ENCODE measurements at places on chromosomes 7 and 10.

- DNase-seq: no peak
Measured at GRCh38 chr10:31030260-31030659, 1.4 kb downstream of the ZNF438 start.

DNA sequence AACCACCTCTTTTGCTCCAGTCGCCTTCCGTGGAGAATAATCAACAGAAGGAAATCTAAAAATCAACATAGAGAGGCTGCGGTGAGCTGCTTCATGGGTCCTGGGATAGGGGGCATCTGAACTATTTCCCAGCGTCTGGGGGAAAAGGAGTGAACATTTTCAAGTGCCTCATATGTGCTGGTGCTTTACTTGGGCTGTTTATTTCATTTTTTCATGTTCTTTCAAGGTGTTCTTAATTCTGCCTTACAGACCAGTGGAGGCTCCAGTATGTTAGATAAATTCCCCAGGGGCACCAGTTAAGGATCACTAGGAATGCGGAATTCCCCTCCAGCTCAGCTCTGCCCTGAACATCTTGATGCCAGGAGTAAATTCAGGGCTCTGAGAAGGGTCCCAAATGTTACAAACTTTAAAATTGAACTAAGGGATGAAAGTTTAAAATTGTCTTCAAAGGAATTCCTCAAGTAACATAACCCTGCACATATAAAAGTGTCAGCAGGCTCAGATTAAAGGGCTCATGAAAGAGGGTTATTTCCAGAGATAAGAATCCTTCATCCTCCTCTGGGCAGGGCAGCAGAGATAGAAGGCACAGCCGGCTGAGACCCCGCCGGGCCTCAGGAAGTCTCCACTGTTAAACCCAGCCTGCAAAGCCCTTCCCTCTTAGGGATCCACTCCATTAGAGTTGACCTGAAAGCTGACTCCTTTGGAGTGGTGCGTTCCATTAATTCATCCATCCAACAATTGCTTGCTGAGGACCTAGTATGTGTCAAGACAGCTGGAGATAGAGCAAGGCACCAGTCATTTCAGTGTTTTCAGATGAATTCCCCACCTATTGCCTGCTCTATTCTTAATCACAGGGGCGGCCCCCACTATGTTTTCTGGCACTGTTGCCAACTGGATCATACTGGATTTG, 345.8 kb downstream of the KCNMA1 start:
- DNase-seq: no peak

DNA sequence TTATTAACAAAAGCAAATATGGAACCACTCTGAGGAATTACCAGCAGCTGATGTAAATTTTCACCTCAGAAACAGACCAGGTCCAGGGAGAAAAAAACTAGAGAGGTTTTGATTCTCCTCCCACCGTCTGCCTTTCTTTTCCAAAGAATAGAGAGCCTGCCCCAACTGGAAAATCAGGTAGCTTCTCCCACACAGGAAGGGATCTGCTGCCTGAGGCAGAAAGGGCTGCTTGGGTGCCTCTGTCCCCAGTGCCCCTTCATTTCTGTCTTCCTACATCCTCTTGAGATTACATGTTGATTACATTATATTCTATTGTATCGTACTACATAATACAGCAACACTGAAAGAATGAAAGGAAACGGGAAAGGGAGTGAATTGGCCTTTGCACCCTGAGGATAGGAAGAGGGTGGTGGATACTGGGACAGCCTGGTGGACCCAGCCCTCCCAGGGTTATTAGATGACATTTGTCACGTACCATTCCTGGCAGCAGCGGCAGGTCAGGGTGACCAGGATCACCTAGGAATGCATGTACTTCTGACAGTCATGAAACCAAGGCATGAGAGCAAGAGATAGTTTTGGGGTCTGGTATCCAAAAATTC, 8.9 kb downstream of the ST8SIA6 start:
- DNase-seq: no peak

DNA sequence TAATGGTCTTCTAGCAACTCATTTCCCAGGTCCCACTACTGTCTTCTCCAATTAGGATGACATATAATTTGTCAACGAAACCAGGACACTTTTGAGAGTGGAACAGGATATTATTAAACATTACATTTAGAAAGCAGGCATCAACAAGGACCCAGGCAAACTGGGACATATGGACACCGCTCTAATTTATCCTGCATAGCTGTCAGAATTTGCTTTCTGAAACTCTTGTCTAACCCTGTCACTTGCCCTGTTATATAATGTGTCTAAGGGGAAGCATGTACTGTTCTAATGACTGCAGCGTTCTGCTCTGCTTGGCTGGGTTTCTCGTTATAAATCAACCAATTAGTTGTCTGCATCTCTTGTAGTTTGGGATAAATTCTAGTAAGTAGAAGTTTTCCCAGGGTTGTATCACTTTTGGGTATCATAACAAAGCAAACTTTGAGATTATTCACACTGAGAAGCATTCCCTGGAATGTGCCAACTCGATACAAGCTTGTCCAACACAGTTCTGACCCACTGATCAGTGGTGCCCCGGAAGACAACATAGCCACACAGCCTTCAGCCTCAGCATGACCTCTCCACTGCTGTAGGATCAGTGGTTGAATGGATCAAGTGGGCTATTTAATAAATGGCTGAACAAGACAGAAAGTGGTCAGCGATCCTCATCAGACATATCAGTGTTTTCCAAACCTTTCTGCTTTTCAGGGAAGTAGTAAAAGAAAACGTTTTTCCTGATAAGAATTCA, 228.1 kb downstream of the KIF20B start:
- DNase-seq: no peak

- DNase-seq: no peak
Measured at GRCh38 chr10:33113466-33113865, 155.4 kb upstream of the ITGB1 start.

DNA sequence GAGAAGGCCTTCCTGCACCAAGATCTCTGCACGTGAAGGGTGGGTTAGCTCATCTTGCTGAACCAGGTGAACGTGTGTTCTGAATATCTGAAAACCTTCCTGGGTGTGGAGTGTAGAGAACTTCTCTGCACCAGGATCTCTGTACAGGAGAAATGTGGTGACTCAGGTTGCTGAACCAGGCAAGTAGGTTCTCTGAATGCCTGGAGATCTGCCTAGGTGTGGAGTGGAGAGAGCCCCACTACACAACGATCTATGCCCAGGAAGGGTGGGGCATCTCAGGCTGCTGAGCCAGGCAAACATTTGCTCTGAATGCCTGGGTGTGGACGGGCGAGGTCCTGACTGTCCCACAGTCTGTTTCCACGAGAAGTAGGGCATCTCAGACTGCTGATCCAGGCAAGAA, 1002.3 kb upstream of the KCND2 start:
- no peak for DNase-seq

DNA sequence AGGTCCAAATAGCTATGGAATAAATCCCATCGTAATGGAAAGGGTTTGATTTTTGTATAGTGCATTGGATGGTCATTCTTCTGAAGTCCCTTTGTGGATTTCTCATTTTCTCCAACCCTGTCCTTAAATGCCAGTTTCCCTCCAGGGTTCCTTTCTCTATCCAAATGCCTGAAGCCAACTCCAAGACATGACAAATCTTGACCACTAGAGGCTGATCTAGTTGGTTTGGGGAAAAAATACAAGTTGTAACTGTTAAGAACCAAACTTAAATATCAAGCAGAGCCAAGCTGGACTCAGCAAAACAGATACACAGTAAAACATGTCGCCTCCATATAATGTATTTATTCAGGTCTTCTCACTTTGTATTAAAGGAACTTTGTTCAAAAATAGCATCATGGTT, 28.7 kb downstream of the FRMD4A start:
- DNase-seq: no peak

DNA sequence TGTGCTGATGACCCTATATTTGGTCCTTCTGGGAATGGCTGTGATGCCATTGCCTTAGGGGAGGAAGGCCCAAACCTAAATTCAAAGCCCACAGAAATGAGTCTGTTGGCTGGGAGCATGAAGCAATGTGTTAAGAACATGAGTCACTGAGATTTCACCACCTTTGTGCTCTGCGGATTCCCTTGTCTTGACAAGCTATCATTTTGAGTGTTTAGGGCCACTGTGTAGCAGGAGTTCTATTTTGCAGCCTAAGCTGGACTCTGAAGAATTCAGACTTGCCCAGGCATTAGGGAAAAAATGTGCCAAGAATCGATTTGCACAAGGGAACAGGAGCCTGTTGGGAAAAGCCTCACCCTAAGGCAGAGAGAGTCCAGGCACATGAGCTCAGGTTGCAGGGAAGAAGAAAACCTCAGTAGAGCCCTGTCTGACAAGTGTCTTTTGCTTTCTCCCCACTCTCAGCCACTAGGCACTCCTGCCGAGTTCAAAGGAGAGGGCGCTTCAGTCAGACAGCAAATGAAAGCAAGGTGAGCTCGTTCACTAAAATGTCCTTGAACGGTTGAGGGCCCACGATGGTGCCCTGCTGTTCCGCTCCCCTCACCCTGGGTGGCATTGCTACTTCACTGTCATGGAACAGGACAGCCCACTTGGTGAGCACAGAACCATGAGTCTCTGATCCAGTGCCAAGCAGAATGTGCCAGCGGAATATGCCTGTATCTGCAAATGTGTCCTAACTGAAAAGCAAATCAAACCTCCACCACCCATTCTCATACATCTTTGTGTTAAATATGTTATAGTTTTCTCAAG, 93.6 kb downstream of the PRLHR start:
- no peak for DNase-seq

GRCh38 chr10:100791369-100792058, 46.1 kb downstream of the PAX2 start:
- DNase-seq: no peak

GRCh38 chr10:63520500-63521415, at the start of gene REEP3:
REEP3 (plus strand) TSS chr10:63521401; CDS start chr10:63521546, 145 bp downstream.
- DNase-seq: peak; percentile 41

GRCh38 chr7:116111475-116111874, 80.9 kb upstream of the TFEC start:
- no peak for DNase-seq

- no peak for DNase-seq
Measured at GRCh38 chr7:2537981-2538851, 17.1 kb downstream of the BRAT1 start.

DNA sequence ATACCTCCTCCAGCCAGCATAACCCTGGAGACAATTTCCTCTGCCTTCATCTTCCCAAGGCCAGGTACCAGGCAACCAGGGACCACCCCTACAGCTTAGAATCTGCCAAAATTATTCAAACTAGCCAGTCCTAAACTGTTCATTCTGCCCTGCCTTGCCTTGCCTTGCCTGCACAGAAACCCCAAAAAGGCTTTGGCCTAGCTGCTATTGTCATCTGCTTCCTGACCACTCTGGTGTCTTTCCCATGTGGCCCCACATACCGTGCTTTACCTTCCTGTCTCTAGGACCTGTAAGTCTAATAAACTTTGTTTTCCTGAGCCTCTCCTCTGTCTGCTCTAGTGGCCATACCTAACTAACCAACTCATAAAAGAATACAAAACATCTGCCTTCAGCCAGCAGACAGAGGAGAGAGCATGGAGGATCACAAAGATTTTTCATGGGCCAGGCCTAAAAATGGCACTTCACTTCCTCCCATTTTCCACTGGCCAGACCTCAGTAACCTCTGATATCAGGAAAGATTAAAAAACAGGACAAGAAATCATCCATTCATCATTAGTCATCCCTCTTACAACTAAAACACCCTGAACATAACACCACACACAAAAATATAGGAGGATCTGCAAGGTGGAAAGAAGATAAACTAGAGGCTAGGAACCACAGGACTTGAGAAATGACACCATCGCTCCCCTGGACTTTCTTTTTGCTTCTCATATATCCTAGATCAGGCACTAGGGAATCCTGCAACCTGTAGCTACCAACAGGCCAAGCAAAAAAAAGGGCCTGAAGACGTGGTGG, 51.5 kb downstream of the IMMP2L start:
- no peak for DNase-seq
